IPS-NIHi11 (cell line): ENCODE measurements at places on chromosomes 3 and 15.
A peak's percentile ranks its signal among the peaks of the same experiment; 100 is the strongest.

GRCh38 chr15:34223904-34224596 lies 766 bp upstream of the EMC4 start:
- no peak for DNase-seq

DNA sequence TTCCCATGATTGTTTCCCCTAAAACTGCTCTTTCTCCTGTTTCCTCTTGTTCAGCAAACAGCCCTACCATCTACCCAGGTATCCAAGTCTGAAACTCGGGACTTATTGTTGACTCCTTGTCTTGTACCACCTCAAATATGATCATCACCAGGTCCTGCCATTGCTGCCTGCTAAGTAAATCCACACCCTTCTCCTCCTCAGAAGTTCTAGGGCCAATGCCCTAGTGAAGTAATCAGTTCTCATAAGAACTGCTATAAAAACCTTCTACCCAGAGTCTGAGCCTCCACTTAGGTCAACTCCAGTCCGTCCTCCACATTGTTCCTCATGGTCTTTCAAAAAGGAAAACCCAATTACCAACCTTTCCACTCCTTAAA lies 77.0 kb upstream of the IL12A start:
- no peak for DNase-seq

GRCh38 chr3:20458994-20459716 lies 273.1 kb upstream of the SGO1 start:
- no peak for DNase-seq

DNA sequence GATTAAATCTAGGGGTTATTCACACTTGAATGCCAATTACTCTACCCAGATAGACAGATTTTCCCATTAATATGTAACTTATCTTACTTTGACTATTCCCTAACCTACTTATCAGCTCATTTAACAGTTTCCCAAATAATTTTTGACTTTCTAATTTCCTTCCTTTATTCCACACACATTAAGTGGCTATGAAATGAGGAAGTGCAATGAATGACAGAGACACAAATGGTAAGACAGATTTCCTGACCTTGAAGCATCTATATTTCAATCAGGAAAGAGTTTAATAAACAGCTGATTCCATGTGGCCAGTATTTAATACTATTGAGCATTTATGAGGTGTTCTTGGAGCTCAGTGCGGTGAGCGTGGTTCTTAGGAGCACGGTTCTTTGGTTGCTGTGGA lies 78.8 kb downstream of the SLC7A14 start:
- DNase-seq = no peak

- peak; percentile 88 for DNase-seq
Measured at GRCh38 chr15:73926219-73927002, at the start of gene LOXL1. Gene LOXL1, plus strand, starts transcription at chr15:73926462. Its CDS starts 322 bp downstream, at chr15:73926784.

- DNase-seq = no peak
Measured at GRCh38 chr3:23405081-23405480, 202.0 kb downstream of the UBE2E2 start.

DNA sequence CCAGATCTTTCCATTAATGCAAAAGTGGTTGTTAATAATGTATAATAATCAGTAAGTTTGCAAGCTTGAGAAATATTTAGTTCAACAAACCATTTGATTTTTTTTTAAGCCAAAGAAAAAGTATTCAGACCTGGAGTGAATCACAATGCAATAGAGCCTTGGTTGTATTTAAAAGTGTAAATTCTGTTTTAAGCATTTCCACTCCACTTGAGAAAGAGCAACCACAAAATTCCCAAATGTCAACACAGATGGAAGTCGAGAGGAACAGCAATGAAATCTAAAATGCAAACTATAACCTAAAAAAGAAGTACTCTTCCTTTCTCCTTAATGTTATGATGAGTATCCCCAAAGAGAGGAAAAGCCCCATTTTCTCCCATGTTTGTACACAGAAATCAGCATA lies 20.2 kb downstream of the GBE1 start:
- no peak for DNase-seq

GRCh38 chr3:185645596-185646381 lies 59.7 kb downstream of the SENP2 start:
- peak; percentile 55 for DNase-seq

- no peak for DNase-seq
Measured at GRCh38 chr3:101124125-101124524, 130.9 kb upstream of the ABI3BP start.

GRCh38 chr3:143973259-143974021 lies 1.8 kb downstream of the DIPK2A start:
- no peak for DNase-seq

GRCh38 chr3:143686638-143687197 lies 161.6 kb downstream of the SLC9A9 start:
- DNase-seq = peak; percentile 28

DNA sequence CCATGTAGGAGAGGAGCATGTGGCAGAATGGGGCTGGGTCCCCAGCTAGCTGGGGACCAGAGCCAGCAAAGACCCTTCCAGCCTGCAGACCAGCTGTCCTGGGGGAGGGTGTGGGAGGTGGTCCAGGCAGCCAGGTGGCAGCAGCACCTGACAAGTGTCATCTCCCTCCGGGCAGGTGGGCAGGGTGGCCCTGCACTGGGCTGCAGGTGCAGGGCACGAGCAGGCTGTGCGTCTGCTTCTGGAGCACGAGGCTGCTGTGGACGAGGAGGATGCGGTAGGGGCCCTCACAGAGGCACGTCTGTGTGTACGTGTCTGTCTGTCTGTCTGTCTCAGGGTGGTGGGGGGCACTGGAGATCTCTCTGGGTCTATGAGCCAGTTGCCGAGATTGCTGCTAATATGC lies 5.5 kb downstream of the ANKDD1A start:
- no peak for DNase-seq

DNA sequence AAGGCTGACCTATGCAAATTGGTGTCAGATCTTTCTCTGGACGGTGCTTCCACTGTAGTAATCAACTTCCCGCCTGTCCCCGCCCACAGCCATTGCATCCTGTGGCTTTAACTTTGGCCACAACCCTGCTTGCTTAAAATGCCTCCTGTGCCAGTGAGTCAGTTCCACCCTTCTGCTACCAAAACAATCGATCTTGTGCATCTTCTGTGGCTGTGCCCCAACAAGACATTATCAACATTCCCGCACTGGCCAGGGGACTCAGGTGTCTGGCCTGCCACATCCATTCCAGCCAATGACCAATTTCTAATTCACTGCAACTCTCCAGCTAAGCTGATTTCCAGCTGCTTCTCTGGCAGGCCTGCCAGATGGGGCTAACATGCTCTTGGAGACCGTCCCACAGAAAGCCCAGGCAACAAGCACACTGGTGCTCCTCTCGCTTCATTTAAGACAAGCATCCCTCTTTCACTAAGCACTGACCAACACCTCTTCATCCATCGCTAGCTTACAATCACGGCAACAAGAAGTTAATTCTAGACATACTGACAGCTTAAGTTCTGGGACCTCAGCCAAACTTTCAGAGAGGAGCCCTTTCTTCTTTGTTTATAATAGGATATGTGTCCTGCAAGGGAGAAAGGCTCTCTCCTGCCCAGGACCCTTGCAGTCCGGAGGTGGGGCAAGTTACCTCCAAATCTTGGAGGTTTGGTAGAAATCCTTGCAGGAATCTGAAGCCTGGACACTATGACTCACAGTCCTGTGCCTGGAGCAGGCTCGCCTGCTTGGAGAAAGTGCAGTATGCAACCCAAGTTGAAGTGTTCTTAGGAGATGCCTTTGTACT lies 6.7 kb downstream of the CA12 start:
- DNase-seq = no peak

GRCh38 chr3:123878807-123879206 lies 5.3 kb downstream of the MYLK start:
- DNase-seq = no peak

- peak; percentile 14 for DNase-seq
Measured at GRCh38 chr15:43067717-43068461, 37.9 kb downstream of the UBR1 start.

- peak; percentile 76 for DNase-seq
Measured at GRCh38 chr3:12992629-12993516, 80.4 kb downstream of the IQSEC1 start.

DNA sequence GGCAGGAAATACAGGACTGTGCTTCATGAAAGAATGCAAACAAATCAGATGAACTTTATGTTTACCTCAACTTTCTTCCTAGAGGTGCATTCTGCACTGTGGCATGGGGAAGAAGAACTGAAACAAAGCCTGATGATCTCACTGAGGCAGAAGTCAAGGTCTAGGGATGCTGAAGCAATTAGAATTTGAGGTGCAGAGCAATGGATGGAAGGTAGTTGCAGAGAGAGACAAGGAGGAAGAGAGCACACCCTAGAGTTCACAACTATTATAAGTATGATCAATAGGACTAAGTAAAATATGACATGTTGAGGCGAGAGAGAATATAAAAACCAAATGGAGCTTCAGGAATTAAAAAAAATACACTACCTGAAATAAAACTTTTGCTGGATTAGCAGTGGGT lies 420.1 kb downstream of the EDEM1 start:
- no peak for DNase-seq

DNA sequence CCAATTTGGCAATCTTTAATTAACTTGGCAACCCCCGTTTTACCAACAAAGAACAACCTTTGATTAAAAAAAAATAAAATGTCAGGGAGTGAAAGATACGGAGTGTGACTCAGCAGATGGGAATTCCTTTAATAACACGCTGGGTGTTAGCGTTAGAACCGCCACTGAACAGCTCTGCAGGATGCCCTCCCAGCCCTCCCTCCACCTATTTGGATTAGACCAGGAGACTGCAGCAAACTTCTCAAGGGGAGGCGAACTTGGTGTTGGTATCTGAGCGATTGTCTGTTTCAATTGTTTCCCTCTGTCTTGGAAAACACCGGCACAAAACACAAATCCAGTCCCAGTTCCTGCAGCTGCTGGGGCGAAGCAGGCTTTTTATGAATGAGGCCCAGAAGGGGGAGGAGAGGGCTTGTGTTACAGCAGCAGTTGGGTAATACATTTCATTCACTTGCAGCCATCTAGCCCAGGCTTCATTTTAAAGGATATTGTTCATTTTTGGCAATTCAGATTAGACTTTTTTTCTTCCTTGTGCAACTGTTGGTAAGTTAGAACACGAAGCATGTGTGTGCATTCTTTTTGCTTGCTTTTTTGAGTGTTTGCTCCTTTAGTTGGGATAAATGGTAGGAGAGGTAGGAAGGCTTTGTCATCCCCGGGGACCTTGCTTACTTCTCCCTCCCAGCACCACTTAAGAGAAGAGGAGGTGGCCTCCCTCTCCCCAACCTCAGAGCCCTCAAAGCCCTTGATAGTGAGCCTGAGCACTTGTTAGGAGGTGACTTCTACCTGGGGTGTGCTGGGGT lies 152.3 kb downstream of the IGF1R start:
- peak; percentile 70 for DNase-seq

- DNase-seq = no peak
Measured at GRCh38 chr3:98906230-98906629, 4.7 kb upstream of the DCBLD2 start.

- peak; percentile 70 for DNase-seq
Measured at GRCh38 chr3:9727041-9727595, 4.4 kb upstream of the BRPF1 start.

GRCh38 chr3:30319713-30320112 lies 286.7 kb upstream of the TGFBR2 start:
- DNase-seq = peak; percentile 55

DNA sequence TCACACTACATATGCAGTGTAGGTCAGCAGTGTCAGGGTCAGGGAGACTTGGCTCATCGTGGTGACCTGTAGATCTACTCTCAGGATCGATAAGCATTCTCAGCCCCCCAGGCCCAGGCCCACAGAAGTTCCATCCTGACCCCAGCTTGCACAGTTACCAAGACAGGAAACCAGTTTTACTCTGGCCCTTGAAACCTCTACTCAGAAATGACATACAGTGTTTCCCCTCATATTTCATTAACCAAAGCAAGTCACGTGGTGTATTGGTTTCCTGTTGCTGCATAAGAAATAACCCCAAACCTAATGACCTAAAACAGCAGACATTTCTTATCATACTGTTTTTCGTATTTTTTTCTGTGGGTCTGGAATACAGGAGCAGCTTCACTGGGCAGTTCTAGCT lies 242.2 kb downstream of the SLCO3A1 start:
- DNase-seq = no peak

DNA sequence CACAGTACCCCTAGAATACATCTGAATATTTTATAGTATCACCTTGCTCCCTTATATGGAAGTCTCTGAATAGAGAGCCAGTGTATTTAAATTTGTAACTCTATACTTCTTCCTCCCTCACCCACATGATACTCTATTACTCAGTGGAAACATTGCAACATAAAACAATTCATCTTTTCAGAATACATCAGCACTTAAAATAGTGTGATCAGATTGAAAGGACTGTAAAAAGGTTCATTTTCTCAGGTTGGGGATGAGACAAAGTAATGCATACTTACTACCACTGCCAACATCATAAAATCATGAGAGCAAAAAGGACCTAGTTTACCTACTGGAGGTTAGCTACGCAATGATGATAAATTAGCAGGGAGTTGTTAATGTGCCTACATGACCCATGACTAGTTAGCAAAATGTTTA lies 13.8 kb upstream of the THRB start:
- no peak for DNase-seq

DNA sequence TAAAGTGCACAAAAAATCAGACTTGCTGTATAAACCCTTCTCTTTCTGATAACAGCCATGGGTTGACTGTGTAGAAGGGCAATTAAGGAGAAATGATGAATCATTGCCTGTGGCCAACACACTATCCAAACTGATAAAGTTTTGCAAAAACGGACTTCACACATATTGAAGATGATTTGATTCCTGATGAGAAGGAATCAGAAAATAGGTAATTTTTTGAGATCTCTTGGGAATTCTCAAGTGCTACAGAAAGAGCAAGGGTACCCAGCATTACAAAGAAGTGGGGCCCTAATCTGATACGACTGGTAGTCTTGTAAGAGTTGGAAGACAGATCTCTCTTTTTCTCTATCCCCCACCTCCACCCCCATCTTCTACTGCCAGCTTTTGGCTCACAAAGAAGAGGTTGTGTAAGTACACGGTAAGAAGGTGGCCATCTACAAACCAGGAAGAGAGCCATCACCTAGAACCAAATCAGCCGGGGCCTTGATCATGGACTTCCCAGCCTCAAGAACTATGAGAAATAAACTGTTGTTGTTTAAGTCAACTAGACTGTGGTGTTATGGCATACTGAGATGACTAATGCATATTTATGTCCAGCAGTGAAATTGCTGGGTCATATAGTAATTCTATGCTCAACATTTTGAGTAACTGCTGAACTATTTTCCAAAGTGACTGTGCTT lies 254.7 kb downstream of the EDEM1 start:
- DNase-seq = no peak

DNA sequence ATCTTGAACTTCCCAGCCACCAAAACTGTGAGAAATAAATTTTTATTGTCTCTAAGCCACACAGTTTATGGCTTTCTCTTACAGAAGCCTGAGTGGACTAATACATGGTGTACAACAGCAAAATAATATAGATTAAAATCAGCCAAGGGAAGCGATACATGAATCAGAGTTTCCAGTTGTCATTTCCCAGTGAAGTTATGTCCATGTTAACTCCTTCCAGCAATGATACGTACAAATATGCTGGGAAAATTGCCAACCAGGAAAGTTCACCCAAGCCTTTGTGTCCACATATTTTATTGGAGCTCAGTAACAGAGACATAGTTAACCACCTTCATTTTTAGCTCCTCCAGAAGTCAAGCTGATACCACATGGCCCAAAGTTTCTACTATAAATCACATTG lies 280.9 kb upstream of the KCNMB2 start:
- DNase-seq = no peak
